ENCODE measurements at places on chromosomes 3 and 15.

DNA sequence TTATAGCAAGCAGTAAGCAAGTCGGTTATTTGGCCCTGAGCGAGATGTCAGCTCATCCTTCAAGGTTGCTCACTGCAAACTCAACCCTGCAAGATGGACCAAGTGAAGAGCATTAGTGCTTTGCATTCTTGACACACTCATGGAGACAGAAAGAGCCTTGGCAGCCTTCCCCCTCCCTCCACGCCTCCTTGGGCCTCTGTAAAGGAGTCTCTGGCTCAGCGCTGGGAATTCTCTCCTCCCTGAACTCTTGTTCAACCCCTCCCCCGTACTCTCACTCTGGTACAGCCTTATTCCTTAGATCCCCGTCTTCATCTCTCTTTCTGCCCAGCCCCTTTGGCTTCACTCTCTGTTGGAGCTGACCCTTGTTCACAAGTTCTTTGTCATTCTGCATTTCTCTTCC lies 2.2 kb upstream of the CX3CR1 start:
- peak; percentile 64 for DNase-seq

- DNase-seq = no peak
Observed at GRCh38 chr3:22819209-22819608, 383.9 kb upstream of the UBE2E2 start.

DNA sequence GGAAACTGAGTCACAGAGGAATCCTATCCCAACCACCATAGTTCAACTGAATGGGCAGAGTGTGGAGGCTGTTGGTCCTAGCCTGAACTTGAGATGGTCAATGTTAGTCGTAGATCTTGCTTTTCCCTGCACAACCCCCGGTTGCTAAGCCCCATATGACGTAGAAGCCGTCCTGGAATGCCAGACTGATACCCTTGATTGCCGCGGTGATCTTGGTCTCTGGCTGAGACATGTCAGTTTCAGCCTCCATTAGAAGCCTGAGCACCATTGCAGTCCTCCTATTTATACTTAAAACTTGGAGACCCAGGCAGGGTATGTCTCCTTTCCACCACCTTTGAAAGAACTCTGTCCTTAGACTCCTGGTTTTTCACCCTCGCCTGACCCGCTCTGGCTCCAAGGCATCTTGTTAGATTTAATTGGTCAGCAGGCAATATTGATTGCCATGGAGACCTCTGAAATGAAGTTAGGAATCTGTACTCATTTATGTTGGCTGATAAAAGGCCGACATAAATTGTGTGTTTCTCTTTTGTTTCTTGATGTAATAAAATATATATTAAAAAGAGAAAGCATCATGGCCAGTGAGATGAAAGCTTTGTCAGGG lies 53.4 kb downstream of the RPLP1 start:
- DNase-seq = peak; percentile 42

DNA sequence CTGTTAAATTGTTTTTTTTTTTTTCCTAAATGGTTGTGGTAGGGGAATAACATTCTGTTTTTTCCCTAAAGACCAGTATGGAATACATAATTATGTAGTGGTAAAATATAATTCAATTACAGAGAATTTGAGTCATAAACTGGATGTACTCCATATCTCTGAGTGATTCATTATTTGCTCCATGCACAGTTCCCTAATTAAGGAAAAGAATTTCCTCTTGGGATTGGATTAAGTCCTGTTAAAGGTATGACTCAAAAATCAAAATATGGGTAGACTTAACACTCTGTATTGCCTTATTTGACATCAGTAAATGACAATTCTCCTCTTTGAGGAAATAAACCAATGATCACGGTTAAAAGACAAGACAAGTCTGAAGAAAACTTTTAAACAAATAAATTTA lies 78.0 kb upstream of the KCNH8 start:
- no peak for DNase-seq

DNA sequence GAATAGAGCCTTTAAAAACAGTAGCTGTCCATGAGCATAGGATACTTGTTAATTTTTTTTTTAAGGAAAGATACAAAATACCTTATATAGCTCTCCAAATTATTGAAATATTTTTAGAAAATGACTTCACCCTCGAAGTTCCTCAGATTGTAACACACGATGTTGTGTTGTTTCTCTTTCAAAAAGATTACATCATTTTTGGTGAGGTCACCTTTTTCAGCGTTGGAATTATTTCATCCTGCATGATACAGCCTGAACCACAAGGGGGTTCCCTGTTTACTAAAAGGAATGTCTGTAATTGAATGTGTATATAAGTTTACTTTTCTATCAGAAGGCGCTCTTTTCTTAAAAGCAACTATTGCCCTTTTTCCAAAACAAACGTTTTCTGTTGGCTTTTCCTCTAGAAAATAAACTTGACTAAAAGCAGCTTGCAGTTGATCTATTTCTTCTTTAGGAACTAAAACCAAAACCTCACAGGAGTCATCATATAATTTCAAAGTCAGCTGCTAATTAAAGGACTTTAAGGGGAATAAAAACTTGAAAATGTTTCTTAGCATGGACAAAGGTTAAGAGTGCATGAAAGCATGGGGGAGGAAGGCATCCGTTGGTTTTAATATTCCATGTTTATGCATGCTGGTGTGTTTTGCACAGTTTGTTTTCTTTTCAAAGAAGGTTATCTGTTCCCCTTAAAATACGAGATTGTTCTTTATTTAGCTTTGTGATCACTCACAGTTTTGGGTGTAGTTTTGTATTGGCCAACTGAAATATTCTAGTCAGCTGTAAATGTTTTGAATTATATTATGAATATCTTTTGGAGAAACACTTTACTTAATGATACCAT lies 29.4 kb downstream of the LYSMD4 start:
- DNase-seq = no peak

GRCh38 chr15:64037116-64037515 lies 9.2 kb downstream of the DAPK2 start:
- no peak for DNase-seq

GRCh38 chr3:107950417-107950816 lies 140.4 kb downstream of the CD47 start:
- no peak for DNase-seq

- DNase-seq = peak; percentile 87
Observed at GRCh38 chr3:5057857-5058324, 64.2 kb upstream of the ARL8B start.

- DNase-seq = no peak
Observed at GRCh38 chr3:53677413-53677812, 168.8 kb downstream of the CHDH start.

DNA sequence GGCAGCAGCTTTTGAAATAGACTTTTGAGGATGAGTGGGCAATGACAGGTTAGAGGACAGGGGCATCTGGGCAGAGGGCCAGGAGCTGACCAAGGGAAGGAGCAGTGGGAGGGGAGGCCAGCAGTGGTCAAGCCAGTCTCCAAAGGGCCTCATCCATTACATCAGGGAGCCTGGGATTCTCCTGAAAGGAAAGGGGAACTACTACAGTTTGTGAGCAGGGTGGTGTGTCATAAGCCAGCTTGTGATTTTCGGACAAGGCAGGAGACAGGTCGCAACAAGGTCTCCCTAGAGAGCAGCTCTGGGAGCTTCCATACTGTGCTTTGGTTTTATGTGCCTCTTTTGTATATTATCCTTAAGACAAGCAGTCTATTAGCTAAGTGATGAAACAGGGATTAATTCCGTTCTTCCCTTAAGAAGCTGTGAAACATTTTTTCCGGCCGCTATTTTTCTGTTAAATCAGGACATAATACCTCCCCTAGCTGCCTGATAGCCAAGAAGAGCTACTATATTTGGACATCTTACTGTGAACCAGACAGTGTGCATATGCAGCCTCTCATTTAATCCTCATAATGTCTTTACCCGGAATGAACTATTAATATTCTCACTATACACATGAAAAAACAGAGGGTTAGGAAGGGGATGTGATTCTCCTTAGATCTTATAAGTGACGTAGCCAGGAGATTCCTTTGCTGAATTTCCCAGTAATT lies 46.4 kb downstream of the C2CD4B start:
- DNase-seq = no peak

GRCh38 chr3:9955067-9955502 lies 2.9 kb upstream of the PRRT3 start:
- DNase-seq = no peak

- DNase-seq = no peak
Observed at GRCh38 chr15:37093480-37094332, 6.6 kb downstream of the MEIS2 start.

DNA sequence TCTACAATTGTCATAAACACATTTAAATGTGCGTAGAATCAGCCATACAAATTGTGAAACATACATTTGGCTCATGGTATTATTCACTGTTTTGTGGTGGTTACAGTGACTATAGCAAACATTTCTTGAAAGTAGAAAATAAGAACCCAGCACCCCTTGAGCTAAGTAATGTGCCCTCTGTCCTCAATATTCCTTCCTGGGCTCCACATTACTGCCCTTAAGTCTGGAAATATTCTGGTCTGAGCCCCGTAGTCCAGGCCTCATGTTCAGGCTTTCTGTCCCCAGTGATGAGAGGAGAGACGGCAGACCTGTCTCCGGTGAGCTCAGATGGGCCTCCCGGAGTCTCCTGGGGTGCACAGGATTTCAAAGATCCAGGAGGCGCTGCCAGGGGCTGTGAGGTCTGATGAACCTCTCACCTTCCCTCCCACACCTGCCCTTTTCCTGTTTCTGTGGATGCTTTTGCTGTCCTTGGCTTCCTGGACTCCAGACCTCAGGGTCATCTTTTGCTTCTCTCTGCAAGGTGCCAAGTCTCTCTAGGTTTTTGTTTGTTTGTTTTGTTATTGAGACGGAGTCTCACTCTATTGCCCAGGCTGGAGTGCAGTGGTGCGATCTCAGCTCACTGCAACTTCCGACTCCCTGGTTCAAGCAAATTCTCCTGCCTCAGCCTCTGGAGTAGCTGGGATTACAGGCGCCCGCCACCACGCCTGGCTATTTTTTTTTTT lies 8.8 kb upstream of the MUC20 start:
- DNase-seq = no peak

DNA sequence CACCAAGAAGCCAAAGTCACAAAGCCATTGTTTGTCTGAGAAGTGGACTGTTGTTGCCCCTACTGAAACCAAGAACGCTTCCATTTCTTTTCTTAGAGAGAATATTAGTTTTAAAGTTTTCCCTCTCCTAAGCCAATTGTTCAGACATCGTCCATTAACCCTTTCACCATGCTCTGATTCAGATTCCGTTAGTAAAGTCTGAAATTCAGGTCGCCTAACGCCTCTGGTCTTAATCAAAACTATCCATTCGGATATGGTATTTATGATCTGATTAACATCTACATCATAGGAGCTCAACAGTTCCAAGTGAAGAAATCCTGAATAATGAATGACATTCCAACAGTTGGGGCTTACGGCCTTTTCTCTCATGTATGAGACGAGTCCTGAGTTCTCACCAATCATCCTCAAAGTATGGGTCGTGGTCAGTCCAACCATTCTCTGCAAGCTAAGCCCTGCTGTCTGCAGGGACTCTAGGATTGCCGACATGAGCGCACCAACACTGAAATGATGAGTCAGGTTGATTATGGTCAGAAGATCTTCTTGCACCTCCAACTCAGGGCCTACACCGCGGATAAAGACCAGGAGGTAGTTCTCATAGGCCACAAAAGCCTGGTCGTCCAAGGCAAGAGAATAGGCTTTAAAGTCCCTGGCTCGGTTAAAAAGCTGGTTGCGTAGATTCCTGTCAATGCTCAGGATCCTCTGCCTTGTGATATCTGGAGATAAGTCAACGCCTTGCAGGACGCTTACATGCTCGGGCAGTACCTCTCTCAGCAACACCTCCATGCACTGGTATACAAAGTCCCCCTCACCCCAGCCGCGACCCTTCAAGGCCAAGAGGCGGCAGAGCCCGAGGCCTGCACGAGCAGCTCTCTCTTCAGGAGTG lies 767 bp downstream of the EPM2AIP1 start:
- DNase-seq = no peak

- no peak for DNase-seq
Observed at GRCh38 chr3:185030399-185030798, 122.5 kb downstream of the C3orf70 start.

DNA sequence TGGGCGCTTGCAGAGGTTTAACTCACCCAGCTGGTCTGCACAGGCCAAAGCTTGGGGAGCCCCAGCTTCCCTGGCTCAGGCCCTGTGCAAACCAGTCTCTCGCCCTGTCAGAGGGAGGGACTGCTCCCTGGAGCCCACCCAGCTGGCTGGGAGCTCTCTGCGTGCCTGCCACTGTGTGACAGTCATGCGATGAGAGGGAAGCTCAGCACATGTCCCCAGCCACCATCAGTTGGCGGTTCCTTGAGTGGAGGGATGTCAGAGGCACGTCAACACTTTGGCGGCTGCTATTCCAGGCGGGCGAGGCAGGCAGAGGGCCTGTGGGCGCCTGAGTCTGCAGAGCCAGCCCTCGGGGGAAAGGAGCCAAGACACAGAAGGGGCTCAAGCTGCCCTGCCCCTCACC lies 324.6 kb downstream of the UACA start:
- DNase-seq = no peak

GRCh38 chr15:68371851-68372250 lies 60.1 kb downstream of the ITGA11 start:
- DNase-seq = no peak

DNA sequence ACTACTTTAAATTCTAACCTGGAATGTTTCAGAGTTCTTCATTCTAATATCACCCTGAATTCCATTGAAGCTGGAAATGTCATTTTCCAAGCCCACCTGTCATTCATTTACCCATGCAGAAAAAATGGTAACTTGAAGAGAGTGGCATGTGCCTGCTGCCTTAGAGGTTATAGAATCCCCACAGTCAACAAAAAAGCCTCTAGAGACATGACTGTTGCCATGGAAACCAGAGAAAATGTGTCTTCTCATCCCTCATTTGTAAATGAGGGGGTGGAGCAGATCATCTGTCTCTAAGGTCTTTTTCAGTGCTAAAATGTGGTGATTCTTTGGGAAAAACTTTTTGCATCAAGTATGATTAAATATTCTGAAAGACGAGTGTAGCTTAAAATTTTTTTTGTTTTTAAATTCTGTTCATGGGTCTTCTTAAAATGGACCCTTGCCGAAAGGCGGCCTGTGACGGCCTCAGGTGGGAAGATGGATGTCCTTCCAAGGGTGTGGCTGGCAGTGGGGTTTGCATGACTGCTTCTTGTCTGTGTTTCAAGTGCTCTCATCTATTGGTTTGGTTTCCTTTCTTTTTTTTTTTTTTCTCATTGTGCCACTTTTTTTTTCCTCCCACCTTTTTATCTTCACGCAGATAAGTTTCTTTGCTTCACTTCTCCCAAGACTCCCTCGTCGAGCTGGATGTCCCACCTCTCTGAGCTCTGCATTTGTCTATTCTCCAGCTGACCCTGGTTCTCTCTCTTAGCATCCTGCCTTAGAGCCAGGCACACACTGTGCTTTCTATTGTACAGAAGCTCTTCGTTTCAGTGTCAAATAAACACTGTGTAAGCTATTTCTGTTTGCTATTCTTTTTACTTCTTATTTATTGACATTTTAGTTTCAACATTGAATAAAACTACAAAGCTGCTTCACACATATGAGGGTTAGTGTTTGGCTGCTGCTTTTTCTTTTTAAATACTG lies 23.0 kb downstream of the TPM1 start:
- no peak for DNase-seq

DNA sequence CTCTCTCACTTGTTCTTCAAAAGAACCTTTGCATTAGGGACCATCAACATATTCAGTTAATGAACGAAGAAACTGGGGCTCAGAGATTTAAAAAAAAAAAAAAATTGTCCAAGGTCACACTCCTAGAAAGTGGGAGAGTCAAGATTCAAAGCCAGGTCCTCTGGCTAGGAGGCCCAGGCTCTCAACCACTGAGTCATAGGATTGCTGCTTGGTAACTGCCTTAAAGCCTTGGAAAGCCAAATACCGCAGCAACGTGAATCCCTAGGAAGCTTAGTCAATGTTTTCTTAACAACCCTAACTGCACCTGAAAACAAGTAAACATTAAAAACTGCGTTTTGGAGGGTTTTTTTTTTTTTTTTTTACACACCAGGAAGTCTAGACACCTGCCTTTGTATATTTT lies 156.8 kb downstream of the WNT5A start:
- DNase-seq = no peak

GRCh38 chr3:14767245-14768051 lies 51.3 kb upstream of the FGD5 start:
- no peak for DNase-seq

Data from osteocyte (in vitro differentiated cells).